ENCODE measurements at places on chromosomes 12 and 14. TPM values are rescaled to one million over a fixed set of nuclear protein-coding genes. Genes with fewer than 3 reads are reported as not detected.

CBX5 gene
- 42.9 TPM for total RNA-seq

DNA sequence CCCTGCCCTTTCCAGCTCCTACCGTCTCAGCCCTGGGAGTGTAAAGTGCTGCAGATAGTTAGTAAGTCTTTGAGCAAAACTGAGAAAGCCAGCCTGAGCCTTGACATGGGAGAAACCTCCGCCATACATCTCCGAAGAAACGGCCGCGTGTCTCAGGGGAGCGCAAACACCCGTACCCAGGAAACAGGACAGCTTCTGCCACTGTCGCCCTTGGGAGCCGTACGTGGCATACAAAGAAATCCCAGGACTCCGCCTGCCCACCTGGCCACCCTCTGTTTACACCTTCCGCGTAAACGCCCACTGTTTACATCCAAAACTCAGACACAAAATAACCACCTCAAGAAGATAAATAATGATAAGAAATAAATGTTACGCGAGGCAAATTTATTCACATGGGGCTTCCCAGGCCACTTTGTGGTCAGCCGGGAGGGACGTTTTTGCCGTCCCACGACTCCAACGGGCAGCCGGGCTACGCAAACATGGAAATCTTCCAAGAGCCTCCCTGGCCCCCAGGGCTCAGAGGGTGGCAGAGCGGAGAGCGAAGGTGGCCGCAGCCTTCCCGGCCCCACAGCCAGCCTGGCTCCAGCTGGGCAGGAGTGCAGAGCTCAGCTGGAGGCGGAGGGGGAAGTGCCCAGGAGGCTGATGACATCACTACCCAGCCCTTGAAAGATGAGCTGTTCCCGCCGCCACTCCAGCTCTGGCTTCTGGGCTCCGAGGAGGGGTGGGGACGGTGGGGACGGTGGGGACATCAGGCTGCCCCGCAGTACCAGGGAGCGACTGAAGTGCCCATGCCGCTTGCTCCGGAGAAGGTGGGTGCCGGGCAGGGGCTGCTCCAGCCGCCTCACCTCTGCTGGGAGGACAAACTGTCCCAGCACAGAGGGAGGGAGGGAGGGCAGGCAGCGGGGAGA is at the start of gene BDKRB2:
Gene BDKRB2 (plus strand): TSS at position 689 of the 908 bp plus-strand sequence. CDS start 32,269 bp downstream, outside the sequence.
- DNase-seq = no peak

- DNase-seq = no peak
These were observed 36.0 kb upstream of the FAR2 start for GRCh38 chr12:29113101-29113500.

DNA sequence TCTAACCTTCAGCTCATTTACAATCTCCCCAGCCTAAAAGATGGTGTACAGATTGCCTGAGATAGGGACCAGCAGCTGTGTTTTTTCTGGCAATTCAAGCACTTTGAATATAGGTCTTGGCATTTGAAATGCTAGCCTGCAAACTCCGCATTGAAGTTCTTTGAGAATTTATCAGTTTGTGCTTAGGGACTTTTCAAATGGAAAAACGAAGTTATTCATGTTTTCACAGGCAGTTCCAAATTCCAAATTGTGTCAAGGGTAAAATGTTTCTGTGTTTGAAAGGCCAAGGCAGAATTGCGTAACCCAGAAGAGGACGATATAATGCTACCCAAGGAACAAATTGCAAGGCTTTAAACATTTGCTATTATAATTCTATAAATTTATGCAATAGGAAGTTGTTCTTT is 168.9 kb upstream of the RASSF8 start:
- DNase-seq = no peak

- DNase-seq = no peak
These were observed 18.2 kb upstream of the ITGA5 start for GRCh38 chr12:54437243-54437642.

ITGB7 gene
- total RNA-seq = 0.42 TPM

GRCh38 chr12:45475594-45475993 is 253.9 kb upstream of the ARID2 start:
- no peak for DNase-seq

TAMALIN gene
- 42.7 TPM for total RNA-seq

CIDEB gene
- total RNA-seq = 1.1 TPM

DNA sequence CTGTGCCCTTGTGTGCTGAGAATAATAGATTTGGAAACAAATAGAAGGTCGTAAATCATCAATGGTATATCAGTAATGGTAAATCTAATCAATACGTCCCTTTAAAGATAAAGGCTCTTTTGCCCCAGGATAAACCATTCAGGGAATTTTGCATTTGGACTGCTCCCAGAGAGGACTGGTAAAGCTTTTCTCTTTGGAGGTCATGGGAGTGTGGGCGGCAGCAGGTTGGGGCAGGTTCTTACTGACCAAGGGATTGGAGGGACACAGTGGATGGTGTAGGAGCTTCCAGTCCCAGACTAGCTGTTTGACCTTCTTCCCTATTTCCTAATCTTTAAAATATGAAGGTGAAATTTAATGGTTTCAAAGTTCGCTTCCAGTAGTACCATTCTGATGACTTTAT is 87.8 kb upstream of the NTF3 start:
- no peak for DNase-seq

CPNE6 gene
- total RNA-seq = not detected

DNA sequence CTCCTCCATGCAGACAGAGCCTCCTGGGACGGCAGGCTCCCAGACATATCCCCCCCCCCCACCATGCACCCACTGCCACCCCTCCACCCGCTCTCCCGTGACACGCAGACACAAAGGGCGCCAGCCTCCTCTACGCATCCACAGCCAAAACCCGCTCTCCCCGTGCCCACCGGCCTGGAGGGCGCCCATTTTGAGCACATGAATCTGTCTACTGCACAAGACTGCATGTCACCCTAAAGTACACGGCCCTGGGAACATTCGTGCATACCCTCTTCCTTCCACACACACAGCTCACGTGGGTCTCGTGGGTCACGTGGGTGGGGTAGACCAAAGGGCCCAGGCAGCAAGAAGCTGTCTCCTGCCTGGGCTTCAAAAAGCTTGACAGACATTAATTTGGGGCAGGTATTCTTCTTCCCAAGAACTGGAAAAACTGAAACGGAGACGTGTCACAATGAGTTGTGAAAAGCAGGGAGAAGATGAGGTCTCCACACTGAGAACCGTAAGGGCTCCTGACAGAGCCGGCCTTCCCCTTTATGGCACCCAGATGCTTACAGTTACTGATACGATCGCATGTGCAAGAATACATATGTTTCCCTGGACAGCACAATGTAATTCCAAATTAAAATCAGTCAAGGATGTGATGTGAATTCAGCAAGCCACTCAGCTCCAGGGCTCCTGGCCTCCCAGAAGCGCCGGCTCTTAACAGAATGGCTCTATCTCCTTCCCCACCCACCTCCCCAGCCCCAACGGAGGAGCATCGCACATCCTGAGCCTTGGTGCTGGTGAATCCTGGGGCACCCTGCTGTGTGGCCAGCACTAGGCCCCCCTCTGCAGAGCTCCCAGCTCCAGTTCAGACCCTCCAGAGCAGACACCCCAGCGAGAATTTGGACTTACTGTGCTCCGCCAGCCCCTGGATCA is 1.9 kb downstream of the TGFB3 start:
- no peak for DNase-seq

BIN2 gene
- not detected for total RNA-seq

- no peak for DNase-seq
These were observed 7.1 kb upstream of the TDG start for GRCh38 chr12:103958621-103959020.

NANOG gene
- not detected for total RNA-seq

GRCh38 chr12:81859521-81859920 is 100.4 kb upstream of the PPFIA2 start:
- peak; percentile 13 for DNase-seq

- no peak for DNase-seq
These were observed 15.4 kb upstream of the PAWR start for GRCh38 chr12:79706156-79706555.

DNA sequence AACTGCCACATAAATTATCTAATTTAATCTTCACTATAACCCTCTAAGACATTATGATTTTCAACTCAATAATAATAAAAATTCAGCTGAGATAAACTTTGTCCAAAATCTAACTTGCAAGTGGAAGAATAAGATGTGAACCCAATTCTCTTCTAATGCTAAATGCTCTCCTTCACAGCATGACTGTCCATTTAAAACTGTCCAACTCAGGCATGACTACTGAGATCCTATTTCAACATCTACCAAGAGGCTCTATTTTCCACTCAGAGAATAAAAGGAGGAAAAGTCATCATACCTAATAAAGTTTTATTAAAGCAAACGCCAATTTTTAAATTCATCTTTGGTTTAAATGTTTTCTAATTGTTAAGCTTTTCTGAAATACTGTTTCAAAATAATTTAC is 183.6 kb downstream of the MED13L start:
- no peak for DNase-seq

DNA sequence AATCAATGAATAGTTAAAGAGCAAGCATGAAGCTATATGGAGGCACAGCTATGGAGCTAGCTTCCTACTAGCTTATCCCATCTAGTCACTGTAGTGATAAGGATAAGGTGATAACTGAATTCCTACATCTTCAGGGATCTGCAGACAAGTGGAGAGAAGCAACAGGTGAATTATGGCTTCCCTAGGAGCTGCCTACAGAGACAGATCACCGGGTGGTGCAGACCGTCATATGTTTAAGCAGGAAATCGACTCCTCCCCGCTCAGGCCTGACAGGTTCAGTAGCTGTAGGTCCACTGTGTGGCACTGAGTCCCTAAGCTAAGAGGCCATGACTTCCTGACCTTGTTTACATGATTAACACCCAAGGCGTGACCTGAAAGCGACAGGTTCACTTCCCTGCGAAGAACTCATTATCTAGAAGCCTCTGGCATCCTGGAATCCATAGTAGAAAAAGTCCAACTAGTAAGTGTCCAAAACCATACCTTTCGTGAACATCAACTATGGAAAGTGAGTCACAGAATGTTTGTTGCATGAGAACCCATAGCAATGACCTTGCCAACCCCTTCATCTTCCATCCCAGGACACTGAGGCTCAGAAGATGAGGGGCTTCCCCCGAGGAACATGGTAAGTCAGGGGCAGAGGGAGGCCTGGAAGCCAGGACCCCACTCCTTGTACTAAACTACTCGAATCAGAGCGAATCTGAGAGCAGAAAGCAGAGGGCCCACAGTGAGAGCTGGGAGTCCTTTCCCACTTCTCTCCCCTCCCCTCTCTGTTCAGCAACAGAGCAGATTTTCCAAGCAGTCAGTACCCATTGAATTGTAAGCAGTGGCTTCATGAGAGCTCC is 75.4 kb upstream of the CCND2 start:
- no peak for DNase-seq

GRCh38 chr12:93773122-93773871 is 96.1 kb downstream of the CRADD start:
- DNase-seq = no peak

DNA sequence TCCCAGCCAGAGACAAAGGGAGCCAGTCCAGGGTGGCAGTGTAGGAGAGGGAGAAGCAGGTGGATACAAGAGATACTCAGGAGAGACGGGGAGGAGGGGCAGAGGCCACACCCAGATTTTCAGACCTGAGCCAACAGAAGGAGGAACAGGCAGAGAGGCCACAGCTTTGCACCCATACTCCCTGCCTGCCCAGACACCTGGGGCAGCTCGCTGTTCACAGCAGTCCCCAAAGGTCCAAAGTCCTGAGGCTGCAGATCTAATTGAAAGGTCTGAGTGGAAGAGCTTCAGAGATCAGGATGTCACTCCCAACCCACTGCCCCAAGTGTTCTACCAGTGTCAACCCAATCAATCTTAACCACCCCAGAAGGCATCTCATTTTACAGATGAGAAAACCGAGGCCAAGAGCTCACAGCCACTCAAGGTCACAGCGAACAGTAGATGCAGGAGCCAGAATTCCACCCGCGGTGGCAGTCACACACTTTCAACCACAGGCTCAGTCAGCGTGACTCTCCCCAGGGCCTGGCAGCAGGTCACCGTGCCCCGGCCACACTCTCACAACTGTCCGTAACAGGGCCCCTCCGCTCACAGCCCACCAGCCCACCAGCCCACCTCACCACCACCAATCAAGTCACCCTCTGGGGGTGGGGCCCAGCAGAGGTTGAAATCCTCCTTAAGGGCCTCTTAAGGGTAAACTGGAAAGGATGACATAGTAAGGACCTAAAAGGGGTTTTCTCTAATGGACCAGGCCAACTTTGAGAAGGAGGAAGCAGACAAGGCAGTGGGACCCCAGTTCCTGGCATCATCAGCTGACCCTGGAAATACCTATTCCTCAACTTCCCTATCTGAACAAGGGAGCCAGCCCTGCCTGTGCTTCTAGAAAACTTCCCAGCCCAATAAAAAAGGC is 33.3 kb downstream of the ACTN1 start:
- DNase-seq = no peak

GRCh38 chr14:101707068-101707842 is 54.3 kb upstream of the PPP2R5C start:
- peak; percentile 20 for DNase-seq

TCL1B gene
- not detected for total RNA-seq

RAN gene
- 1,163 TPM for total RNA-seq

DNA sequence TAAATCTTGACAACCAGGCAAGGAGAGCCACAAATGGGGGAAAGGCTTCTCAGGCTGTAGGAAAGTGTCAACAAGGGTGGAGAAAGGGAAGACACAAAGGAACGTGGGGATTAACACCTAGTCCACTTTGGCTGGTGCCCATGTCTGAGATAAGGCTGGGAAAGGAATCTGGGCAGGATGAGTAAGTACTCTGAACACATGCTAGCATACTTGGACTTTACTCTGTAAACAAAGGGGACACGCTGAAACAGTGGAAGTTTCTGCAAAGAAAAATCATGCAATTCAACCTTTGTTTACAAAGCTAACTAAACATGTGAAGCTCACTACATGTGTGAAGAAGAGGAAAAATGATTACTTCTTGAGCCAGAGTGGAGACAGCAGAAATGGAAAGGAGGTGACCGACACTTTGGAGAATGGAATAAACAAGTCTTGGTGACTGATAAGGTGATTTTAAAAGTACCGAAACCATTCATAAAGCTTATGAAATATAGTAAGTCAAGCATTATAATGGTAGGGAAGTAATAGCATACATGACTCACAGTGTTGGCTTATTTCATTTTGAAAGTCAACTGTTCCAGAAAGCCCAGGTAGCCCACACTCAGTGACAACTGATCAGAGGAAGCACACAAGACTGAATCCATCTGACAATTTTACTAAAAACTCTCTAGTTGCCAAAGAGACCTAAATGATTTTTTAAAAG is 13.2 kb downstream of the CPNE8 start:
- DNase-seq = no peak

DNA sequence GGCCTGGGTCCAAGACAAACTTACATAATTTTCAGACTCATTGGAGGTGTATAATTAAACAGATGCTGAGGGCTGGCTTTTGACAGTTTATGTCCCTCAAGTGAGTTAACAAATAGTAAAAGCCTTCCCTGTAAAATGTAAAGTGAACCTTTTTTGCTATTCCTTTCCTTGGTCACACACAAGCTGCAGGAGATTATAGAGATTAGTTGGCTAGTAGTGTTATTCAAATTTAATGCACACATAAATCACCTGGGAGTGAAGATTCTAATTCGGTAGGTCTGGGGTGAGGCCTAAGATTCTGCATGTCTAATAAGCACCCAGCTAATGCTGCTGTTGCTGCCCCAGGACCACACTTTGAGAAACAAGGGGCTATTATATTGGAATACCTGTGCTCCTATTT is 206.2 kb upstream of the SSTR1 start:
- no peak for DNase-seq
